ENCODE measurements at places on chromosomes 3 and 15.
A peak's percentile ranks its signal among the peaks of the same experiment; 100 is the strongest.

DNA sequence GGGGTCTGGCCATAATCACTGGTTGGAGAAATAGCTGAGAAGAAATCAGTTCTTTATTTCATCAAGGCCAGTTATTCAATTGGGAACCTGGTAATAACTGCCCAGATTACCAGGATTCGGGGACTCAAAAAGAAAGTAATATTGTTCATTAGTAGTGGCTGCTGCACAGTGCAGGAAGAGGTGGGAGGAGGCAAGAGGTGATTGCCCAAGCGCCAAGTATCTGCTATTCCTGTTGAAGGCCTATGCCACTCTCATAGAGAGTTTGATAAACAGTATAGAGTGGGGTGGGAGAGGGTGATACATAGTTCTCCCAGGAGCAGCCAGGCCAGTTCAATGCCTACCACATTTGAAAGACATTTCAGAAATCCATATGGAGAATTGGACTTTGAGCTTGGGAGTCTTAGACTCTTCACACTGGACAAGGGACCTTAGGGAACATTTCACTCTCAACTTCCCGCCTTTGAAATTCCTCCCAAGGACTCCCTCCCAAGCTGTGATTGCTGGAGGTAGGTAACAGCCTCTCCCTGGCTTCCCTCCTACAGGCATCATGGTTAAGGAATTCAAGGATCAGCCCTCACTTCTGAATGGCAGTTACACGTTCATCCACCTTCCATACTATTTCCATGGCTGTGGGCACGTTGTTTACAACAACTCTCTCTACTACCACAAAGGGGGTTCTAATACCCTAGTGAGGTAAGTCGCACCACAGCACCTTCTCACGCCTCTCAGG, 59.8 kb downstream of the GLDN start:
- no peak for DNase-seq

DNA sequence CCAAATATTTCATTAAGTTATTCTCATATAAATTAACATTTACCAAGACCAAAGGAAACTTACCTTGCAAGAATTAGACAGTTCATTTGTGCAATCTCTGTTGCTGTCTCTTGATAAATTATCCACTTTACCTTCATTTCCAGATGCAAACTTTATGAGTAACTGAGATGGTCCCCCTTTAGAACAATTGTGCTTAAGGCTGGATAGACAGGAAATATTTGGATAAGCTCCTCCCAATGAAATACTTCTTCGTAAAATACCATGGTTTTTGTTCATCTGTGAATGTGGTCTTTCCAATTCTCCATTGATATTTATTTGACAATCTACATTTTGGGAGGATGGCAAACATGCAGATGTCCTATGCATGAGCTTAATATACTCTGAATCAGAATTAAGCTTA, 78.2 kb downstream of the NEDD4 start:
- DNase-seq: no peak

DNA sequence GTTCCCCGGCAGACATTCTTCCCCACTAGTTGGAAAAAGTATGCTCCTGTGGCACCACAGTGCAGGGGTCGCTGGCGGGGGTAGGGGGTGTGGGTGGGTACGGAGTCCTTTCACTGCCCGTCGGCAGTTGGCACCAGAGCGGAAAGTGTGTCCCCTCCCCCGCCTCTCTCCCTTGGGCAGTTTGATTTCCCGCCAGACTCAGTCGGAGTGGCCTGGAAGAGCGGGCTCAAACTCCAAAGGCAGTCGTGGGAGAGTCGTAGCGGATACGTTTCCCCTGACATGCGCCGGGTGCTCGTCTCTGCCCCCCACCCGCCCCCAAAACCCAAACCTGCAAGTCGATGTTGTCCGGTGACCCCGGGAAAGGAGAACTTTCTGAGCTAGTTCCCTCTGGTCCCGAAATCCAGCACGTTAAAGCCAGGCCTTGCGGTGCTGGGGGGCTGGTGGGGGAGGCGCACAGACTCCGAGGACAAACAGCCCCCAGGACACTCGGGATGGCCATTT, 4.4 kb upstream of the FOXB1 start:
- no peak for DNase-seq

- no peak for DNase-seq
Observed at GRCh38 chr3:186166491-186167288, 57.8 kb upstream of the ETV5 start.

- no peak for DNase-seq
Observed at GRCh38 chr3:23662079-23662617, 143.6 kb upstream of the UBE2E1 start.

DNA sequence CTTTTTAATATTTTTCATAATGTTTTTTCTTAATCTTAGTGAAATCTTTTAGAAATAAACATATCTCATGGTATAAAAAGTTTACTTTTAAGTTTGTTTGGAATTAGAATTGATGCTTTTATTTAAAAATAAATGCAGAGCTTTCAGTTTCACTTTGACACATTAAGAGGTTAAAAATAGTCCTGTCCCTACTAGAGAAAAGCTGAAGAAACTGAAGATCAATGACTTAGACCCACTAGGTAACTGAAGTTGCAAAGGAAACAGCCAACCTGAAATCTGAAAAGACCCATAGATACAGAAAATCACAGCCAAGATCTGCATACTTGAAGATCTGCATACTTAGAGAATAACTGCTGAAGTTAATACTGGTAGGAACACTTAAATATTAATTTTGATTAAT, 237.6 kb downstream of the RAP2B start:
- DNase-seq: no peak

DNA sequence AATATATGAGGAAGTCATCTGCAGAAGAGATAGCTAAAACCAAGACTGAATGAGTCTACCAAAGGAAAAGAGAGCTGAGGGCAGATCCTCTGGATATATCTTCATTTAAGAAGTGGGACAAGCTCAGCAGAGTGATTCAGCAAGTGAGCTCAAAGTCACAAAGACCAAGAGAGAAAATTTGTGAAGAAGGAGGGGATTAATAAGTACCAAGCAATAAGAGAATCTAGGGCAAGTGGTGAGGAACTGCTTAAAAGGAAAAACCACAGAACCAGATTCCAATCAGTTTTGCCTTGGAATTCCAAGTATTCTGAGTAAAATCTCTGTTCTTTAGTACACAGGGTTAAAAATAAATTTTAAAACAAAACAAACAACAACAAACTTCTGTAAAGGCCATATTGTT, 3.6 kb downstream of the EHHADH start:
- no peak for DNase-seq

DNA sequence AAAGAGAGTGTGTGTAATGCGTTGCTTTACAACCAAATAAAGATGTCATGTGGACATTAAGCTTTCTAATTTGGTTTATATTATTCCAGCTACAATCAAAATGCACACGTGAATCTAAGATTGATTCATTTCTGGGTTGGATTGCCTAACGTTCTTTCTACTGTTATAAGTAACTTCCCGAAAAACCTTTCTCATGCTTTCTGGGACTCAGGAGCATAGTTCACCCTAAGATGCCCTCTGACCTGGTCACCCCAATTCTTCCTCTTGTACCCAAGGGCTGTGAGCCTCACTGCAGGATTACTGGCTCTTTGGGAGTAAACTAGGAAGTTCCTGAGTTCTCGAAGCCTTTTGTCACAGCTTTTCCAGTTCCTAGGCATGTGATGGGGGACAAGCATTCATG, 12.7 kb upstream of the LMCD1 start:
- no peak for DNase-seq

DNA sequence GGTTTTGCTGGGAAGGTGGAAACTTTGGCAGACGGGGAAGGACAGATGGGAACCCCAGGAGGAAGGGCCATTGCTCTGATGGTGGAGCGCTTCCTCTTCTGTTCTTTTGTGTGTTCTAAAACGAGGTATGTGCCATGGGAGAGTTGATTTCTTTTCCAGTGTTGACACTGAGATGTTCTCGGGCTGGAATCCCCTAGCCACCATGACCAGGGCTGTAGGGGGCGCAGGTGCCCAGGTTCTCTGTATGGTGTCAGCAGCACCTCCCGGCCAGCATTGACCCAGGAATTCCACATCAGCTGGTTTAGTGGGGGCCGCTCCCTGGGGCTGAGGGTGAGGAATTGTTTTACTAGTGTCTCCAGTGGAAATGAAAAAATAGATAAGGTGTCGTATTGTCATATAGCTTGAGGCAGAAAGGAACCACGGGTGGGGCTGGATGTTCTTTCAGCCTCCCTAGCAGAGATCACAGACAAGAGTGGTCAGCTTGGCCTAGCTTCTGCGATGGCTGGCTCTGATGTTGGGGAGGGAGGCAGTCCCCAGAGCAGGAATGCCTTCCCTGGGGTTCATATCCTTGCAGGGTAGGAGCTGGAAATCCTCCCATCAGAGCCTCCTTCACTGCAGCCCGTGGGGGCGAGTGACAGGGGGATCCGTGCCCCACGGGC, 34.2 kb upstream of the ACAD9 start:
- no peak for DNase-seq

DNA sequence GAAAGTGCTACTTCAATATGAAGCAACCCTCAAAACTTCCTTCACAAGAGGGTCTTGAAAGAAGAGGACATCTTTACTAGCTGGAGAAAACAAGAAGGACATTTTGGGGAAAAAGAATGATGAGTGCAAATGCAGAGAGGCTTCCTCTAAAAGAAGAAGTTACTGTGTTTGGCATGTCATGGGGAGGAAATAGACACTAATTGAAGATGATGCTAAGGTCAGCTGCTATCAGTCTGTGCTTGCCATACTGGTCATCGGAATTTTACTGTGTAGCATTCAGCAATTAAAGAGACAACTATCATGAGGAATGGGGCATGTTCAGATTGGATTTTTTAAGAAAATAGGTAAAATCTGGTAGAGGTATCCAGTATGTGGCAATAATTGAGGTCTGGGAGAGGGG, 60.0 kb downstream of the THRB start:
- no peak for DNase-seq

DNA sequence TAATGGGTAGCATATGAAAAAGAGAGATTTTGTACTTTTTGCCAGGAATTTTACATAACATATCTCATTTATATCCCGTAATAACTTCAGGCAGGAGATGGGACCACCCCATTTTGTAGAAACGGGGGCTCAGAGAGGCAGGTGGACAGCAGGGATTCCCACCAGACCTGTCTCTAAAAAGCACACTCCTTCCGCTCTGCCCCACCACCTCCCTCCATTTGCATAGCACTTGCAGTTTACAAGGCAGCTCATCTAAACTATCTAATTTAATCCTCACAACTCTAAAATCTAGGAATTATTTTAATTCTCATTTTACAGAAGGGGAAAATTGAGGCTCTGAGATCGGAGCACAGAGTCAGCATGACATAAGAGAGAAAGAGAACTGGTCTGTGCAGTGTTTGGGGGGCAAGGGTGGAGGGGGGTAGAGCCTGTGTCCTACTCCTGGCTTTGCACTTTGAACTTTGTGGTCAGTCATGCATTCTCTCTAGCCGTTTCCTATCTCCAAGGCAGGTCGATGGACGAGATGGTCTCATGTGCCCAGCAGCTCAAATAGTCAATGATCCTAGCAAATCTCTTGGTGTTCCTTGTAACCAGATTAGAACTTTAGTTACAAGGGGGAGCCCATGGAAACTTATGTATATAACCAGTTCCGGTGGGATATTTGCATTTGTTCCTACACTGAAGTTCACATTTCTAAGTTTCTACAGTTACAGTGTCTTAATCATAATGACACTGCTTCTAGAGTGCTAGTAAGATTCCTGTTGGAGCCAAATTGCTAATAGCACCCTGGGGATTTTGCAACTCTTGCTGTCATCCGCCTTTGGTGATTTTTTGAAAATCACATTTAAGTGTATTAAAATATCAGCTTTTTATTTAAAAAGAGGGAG, 18.6 kb downstream of the CRYGS start:
- no peak for DNase-seq

GRCh38 chr3:25582242-25582641, 82.5 kb downstream of the TOP2B start:
- DNase-seq: no peak

DNA sequence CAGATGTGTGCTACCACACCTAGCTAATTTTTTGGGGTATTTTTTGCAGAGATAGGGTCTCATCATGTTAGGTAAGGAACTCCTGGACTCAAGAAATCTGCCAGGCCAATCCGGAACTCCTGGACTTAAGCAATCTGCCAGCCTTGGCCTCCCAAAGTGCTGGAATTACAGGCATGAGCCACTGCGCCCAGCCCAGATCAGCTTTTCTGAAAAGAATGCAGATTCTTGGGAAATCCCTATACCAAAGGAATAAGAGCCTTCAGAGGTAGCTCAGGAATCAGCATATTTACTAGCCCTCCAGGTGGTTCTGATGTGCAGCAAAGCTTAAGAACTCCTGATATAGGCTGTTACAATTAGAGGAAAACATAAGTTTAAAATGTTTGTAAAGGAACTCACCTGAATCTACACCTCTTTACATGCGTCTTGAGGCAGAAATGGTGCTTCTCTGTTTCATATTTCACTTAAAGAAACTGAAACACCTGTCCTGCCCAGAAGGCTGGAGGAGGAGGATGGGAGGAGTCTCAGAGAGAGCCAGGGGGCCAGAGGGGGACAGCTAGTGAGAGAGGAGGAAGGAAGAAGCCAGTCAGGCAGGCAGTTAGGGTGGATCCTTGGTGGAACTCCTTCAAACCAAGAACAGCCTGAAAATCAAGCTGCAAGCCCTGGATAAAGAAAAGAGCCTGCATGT, at the start of gene XCR1:
XCR1 (minus strand) TSS at position 463 of the 685 bp plus-strand sequence. CDS start 5,536 bp downstream, outside the sequence.
- DNase-seq: no peak

DNA sequence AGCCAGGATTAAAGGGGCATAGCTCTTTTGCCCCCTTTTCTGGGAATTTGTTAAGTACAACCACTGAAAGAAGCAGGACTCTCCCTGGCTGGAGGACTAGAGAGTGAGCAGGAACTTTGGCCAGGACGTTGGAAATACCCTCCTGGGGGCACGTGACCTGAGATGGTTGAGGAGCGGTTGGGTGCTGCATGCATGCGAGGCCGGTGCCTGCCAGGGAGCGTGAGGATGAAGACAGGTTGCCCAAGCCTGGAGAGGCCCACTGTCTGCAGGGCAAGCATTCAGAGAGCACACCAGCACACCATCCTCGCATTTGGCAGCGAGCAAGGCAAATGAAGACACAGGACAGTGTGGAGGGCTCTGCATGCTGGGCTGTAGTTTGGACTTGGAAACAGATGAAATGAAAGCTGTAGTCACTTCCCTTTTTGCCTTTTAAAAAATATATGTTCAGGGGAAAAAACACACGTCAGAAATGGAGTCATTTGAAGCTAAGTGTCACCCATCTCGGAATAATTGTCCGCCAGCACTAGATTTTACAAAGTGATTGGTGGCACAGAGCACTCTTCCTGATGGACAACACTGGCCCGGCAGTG, 217.6 kb downstream of the SLCO3A1 start:
- peak; percentile 59 for DNase-seq

- DNase-seq: no peak
Observed at GRCh38 chr3:124652009-124652408, 78.2 kb upstream of the UMPS start.

GRCh38 chr3:144771381-144771870, 799.8 kb downstream of the DIPK2A start:
- DNase-seq: no peak

GRCh38 chr3:124217542-124217941, 225.6 kb upstream of the ROPN1 start:
- peak; percentile 33 for DNase-seq
